Fibroblast of skin of right biceps (primary cell): ENCODE measurements at places on chromosomes 16 and 17.

DNA sequence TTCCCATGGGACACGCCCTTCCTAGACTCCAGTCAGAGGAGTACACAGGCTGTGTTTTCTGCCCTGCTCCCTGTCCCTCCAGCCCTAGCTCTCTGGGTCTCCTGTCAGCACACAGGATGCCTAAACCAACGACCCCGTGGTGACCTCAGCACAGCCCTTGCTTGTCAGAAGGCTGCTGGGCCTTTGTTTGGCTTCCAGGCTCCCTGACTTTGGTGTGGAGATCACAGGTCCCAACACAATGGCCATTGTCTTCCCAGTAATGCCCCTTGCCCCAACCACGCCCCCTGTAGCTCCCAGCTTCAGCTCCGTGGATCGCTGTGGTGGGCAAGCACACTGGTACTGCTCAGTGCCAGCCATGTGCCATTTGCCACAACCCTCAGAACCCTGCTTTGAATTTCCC lies 15.0 kb downstream of the HNF1B start:
- DNase-seq: no peak

GRCh38 chr16:79560318-79560717 lies 40.2 kb downstream of the MAF start:
- no peak for DNase-seq

DNA sequence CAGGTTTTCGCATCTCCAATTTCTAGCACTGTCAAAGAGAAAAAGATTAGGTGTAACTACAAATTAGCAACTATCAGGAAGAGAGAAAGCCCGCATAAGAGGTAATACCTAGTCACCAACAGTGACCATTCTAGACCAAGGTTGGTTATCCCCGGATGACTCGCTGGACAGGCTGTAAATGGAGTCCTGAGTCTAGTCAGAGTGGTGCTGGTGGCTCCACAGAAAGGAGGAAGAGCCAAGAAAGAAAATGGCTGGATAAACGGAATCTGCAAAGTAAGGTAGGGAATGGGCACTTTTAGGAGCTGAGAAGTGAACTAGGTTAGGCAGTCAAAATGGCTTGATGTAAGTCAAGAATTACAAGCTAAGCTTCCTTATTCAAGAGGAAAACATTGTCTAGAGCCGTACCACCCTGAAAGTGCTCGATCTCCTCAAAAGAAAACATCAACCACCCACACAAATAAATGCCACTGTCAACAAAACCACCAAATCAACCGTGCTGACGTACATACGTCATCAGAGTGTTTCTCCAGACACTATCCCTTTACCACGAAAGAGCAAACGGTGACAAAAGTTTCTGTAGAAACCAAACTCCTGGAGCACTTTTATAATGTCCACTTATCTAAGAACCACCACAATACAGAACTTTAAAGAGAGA lies 2.2 kb downstream of the GSPT1 start:
- DNase-seq: peak; percentile 31

- DNase-seq: peak; percentile 44
These were observed 40.5 kb upstream of the ATP2A3 start for GRCh38 chr17:4004517-4005295.

DNA sequence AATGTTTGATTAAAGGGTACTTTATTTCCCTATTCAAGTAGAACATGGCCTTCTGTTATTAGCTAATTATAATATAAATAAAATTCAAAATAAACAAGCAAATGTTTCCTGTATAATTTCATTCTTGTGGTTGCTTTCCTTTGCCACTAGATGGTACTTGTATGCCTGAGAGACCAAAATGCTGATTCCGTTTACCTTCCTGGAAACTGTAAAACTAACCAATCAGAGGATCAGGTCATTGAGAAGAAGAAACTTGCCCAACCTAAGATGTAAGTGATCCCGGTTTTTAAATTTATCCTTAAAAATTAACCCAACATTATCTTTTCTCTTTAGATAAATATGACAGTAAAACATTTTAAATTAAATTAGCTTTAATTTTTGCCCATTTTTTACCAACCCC lies 8.1 kb upstream of the ABCA5 start:
- DNase-seq: peak; percentile 22

- DNase-seq: no peak
These were observed 15.9 kb upstream of the CYB5B start for GRCh38 chr16:69408475-69408874.

GRCh38 chr17:64777415-64778239 lies 115.5 kb upstream of the SMURF2 start:
- no peak for DNase-seq

DNA sequence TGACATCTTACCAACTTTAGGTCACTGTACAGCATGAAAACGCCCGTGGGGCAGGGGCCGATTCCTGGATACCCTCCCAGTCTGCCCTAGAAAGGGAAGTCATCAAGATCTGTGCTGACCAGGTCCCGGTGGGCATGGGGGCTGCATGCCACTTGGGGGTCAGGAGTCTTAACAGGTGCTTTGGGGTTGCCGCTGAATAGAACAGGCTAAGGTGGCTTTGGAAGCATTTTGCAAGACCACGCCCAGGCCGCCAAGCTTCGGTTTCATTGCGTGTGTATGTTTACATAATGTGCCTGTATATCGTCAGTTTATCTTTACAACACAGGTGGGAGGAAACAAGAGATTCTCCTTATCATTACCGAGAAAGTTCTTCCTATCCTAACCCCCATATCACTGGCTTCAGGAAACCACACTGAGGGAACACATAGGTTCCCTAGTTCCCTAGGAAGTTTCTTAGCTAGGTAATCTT lies 13.3 kb upstream of the USP36 start:
- DNase-seq: no peak

GRCh38 chr16:12539185-12539929 lies 264.3 kb downstream of the CPPED1 start:
- DNase-seq: peak; percentile 86

- no peak for DNase-seq
These were observed 335.5 kb downstream of the FOXL1 start for GRCh38 chr16:86913886-86914285.

- no peak for DNase-seq
These were observed 149.5 kb upstream of the MON1B start for GRCh38 chr16:77041468-77041867.

DNA sequence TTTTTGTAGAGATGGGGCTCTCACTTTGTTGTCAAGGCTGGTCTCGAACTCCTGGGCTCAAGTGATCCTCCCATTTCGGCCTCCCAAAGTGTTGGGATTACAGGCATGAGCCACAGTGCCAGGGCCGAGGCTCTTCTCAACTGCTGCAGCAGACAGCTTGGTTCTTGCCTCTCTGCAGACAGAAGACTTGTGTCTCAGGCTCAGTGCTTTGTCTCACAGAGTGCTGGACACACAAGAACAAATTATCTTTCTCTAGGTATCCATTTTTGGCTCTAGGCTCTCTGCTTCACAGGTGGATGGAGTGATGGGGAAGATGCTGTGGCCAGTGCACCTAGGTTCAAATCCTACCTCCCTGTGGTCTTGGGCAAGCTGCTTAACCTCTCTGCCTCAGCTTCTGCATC lies 80.8 kb upstream of the RNU2-1 start:
- no peak for DNase-seq

GRCh38 chr17:79830763-79831264 lies 8.4 kb downstream of the CBX4 start:
- DNase-seq: no peak

DNA sequence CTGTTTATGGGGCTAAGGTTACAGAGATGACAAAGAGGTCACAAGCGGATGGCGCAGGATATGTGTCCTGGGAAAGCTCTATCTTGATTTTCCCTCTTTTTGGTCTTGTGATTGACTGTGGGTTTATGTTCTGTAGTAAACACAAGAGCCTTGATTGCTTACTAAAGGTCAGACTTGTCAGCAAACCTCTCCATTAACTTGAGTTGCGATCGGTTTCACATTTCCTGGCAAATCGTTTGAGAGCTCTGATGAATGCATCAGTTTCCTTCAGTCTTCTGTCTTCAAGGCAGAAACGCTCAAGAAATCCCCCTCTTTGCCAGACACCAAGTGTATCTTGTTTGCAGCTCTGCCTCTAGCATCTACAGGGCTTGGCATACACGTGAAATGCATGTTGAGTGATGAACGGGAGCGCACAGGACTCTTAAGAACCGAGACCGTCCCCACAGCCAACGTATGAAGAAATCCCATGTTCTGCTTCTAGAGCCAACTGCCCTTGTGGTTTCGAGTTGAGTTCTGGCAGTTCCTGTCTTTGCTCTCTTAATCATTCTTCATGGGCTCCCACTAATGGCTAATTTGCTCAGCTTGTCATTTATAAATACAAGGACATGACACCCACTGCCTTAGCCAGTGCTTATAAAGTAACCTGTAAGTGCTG lies 143.3 kb downstream of the PITPNC1 start:
- DNase-seq: peak; percentile 61

GRCh38 chr17:27751622-27752490 lies 48.5 kb downstream of the NOS2 start:
- no peak for DNase-seq

DNA sequence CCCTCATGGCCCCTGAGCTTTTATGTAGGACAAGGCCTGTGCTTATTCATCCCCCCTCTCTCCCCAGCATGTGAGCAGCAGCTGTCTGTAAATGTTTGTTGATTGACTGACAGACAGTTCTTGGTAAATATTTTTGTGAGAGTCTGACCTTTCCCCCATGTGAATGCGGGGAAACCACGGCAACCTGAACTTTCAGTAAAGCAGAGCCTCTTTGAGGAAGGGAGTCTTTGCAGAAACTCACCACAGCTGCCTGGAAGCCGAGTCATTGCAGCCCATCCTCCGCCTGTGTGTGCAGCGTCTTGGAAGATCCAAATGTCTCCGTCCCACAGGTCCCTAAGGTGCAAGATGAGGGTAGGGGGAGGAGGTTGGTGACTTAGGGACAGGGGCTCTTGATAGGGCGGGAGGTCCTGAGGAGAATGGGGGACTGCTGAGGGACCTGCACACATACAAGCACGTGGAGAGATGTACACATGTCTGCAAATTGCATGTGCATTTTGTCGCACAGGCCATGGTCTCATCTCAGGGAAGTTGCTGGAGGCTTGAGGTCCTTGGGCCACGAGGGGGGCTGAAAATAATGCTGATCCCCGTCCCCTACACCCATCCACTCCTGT lies 23.0 kb upstream of the IL21R start:
- DNase-seq: peak; percentile 41

DNA sequence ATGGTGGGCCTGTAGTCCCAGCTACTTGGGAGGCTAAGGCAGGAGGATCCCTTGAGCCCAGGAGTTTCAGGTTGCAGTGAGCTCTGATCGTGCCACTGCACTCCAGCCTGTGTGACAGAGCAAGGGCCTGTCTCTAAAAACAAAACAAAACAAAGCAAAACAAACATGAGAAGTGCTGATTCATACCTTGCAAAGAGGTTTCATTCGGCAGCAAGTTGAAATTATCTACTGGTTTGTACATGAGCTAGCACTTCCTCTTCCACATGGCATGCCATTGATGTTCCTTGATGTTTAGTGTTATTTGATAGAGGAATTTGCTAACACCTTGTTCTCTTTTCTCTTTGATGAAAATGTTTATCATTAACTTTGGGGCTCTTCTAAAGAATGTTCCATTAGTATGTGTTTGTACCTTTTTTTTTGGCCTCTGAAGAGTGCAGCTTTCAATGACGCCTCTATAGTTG lies 50.6 kb downstream of the SPECC1 start:
- DNase-seq: no peak

DNA sequence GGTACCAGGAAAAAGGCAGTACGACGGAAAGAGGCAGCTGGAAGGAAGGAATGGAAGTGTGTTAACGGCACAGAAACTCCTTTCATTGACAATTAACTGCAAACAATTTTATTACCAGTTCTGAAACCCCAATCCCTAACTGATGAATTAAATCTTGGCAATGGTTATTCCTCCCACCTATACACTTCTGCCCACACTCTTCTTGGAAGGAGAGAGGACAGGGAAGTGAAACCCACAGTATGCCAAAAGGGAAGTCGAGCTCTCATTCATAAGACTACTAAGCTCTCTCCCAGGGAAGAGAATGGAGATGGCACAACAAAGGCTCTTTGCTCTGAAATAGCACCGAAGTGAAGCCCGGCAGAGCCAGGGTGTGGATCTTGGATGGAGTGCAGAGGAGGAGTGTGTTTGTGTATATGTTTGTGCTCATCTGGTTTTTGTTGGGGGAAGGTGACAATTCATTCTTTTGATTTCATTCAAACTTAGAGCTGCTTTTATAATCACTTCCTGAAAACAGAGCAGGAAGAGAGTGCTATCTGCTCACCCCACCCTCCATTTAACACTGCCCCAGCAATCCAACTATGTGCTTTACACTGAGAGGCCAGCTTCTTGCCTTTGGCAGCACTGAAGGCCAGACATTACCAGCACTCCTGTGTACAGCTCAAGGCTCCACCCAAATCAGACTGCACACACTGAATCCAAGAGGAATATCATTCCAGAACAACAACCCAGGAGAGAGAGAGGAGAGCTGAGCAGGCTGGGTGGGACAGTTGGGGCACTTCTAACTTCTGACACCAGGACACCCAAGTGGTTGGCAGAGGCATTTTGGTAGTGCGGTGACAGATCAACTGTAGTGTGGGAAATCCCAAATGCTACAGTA lies 68.7 kb downstream of the HIC1 start:
- DNase-seq: peak; percentile 33

GRCh38 chr17:34562387-34562786 lies 17.0 kb upstream of the TMEM132E start:
- no peak for DNase-seq

GRCh38 chr17:47955497-47956461 lies 1.9 kb downstream of the PRR15L start:
- DNase-seq: no peak

DNA sequence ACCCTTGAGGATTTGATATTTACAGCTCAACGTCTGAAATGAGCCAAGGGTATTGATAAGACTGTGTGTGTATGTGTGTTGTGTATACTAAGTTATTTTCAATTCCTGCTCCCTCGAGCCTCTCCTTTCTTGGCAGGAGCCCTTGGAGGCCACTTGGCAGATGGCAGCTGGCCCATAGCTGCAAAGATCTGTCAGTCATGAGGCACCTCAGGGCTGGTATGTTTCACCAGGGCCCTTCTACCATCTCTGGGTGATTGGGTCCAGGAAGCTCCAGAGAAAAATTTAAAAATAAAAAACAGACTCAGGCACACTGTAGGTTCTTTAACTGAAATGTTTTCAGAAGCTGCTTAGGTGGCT lies 355.7 kb downstream of the HAPSTR1 start:
- no peak for DNase-seq

DNA sequence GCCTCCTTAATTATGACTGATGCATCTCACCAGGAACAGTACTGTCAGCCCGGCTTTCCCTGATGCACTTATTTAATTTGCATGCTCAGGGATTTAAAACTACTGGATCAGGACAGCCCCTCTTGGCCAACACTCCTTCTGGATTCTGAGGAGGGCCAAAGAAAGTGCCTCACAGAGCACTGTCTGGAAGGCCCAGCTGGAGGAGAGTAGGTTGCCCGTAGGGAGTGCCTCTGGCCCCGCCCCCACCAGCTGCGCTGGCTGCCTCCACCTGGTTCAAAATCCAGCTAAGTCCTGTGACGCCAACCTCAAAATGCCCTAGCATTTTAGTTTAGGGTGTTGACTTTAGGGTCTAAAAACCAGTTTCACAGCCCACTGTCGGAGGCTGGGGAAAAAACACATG lies 49.4 kb upstream of the SREBF1 start:
- no peak for DNase-seq

- DNase-seq: peak; percentile 14
These were observed 147.9 kb upstream of the MON1B start for GRCh38 chr16:77043076-77043475.

GRCh38 chr17:38616361-38616760 lies 10.6 kb upstream of the SRCIN1 start:
- DNase-seq: no peak

- peak; percentile 46 for DNase-seq
These were observed 188.1 kb upstream of the ZNF469 start for GRCh38 chr16:88194397-88195268.
